ENCODE measurements at places on chromosomes 7 and 10. TPM values are rescaled to one million over a fixed set of nuclear protein-coding genes. Genes with fewer than 3 reads are reported as not detected.

TMEM229A gene
- polyA plus RNA-seq: 0.20 TPM

DLX5 gene
- 0.17 TPM for polyA plus RNA-seq

ANKRD30A gene
- polyA plus RNA-seq: not detected

DNA sequence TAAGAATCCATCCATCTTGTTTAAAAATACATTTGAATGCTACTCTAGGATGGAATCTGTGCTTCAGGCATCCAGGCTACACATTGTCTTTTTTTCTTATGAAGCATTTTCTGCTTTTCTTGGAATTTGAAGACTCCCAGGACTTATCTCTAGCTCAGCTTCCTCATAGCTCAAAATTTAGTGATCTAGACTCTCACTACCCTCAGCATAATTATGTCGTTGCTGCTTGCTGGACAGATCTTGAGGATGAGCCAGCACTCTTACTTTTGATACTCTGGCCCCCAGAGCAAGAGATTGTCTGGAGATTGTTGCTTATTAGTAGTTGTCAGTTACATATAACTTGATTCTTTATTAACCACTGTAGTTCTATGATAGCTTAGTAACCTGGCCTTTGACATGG is 83.3 kb upstream of the FGL2 start:
- no peak for DNase-seq

DNA sequence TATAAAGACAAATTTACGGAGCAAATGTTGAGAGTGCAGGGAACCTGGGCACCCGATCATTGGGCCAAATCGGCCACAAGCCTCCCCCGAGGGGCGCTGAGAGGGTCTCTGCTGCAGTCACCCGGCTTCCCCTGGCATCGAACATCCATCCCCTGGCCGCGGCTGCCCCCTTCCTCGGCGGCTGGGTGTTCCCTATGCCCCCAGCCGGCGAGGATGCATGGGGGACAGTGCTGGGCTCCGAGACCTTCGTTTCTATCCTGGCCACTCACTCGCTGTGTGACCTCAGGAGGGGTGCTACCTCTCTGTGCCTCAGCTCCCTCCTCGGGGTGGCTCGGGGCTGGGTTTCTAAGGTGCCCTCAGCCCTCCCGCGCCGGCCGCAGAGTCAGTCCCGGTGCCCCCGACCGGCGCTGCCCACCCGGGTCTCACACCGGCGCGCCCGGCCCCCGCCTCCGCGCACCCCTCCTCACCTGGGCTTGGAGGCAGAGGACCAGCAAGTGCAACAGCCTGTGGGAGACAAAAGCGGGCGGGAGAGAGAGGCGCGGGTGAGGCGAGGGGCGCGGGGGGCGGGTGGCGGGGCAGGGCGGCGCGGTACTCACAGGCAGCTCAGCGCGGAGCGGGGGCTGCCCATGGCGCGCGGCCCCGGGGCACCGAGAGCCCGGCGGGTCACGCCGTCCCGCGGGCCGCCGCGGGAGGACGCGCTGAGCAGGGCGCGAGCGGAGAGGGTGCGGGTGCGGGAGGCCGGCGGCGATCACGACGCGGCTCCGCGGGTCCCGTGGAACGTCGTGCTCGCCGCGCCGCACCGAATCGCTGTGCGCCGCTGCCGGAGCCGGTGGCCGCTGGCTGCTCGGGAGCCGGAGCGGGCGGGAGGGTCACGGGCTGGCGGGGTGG is at the start of gene FGF8:
FGF8 (minus strand) TSS at position 842 of the 888 bp plus-strand sequence; CDS start at position 628, 214 bp downstream.
- DNase-seq: no peak

DNA sequence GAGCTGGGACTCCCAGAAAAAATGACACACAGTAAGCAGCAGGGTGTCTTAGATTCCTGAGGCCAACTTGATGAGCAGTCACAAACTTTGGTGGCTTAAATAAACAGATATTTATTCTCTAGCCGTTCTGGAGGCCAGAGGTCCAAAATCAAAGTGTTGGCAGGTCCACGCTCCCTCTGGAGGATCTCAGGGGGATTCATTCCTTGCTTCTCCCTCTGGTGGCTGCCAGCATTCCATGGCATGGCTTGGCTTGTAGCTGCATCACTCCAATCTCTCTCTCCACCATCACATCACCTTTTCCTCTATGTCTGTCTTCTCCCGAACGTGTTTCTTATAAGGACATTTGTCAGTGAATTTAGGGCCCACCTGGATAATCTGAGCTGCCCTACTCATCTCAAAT is 98.4 kb downstream of the OSBPL3 start:
- DNase-seq: no peak

All from left renal pelvis (tissue), 4 donors.